Endothelial cell (in vitro differentiated cells): ENCODE measurements at places on chromosomes 5 and 9. TPM values are rescaled to one million over a fixed set of nuclear protein-coding genes. Genes with fewer than 3 reads are reported as not detected.

Gene C5
- total RNA-seq = 0.41 TPM

Gene TEX48
- not detected for total RNA-seq

Gene LOX
- 0.23 TPM for total RNA-seq

GRCh38 chr5:65699338-65699737 lies 22.6 kb downstream of the SGTB start:
- no peak for DNase-seq

DNA sequence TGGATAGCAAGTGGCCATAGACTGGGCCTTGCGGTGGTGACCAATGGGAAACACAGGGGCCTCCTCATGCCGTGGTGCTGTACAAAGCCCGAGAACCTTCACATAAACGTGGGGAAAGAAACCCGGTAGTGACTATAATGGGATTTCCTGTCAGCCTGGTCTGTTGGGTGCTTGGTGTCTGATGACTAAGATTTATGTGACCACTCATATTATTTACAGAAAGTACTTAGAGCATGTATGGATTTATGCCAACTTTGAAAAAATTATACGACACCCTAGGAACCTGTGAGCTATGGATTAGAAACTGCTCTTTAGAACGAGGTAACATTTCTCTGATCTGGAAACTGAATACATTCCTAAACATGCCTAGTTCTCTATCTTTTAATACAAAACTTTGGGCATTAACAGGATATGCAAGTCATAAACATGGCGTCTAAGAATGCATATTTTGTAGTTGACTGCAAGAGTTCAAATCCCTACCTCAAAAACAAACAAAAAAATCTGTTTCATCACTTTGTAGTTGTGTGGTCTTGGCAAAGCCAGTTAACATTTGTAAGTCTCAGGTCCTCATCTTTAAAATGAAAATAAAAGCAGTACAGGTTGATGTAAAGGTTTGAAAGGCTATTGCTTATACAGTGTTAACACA lies 85.4 kb downstream of the TMEM167A start:
- DNase-seq = no peak

DNA sequence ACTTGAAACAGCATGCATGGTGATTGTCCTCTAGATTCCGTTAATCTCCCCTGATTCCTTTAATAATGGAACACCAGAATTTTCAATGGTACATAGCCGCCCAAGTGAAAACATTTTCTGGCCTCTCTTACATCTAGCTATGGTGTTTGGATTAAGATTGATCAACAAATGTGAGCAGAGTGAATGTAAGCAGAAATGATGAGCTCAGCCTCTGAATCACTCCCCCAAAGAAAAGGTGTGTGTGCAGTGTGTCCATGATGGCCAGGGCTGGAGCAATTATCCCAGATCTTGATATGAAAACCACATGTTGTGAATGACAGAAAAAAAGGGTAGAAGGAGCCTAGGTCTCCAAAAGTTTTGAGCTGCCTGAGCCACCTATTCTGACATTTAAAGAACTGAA lies 55.3 kb downstream of the OR2K2 start:
- no peak for DNase-seq

GRCh38 chr5:163631856-163632255 lies 126.4 kb downstream of the MAT2B start:
- DNase-seq = no peak
